D341Med (cell line): ENCODE measurements at places on chromosomes 2 and 18.

DNA sequence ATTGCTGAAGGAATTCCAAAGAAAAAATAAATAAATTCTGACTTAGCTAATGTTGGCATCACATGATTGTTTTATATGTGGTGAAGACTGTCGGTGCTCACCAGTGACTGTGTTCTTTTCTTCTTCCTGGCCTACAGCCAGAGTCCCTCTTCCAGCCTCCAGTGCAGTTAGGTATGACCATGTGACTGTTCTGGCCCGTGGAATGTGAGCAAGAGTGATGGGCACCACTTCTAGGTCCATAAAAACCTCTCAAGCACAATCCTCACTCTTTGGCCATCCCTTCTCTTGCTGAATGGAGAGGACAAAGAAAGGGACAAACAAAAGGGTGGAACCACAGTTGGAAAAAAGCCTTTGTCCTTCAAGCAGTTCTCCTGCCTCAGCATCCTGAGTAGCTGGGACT is 39.0 kb upstream of the BMPR2 start:
- no peak for DNase-seq

GRCh38 chr2:158497486-158497885 is 40.7 kb downstream of the PKP4 start:
- DNase-seq = no peak

DNA sequence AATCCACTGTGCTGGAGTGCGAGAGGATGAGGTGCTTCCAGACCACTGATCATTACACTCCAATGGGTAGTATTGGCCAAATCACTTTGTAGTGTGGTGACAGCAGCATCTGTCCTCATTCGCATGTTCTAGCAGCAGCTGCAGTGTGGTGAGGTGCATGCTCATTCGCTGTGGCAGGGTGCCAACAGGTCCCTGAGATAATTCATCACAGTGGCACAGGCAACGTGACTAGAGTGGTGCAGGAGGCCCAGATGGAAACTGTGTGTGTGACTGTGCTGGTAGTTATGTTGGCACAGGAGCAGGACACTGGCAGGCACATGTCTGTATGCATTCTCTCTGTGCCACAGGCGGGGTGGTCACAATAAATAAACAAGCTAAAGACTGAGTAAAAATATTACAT is 329.5 kb upstream of the SYT4 start:
- DNase-seq = no peak

DNA sequence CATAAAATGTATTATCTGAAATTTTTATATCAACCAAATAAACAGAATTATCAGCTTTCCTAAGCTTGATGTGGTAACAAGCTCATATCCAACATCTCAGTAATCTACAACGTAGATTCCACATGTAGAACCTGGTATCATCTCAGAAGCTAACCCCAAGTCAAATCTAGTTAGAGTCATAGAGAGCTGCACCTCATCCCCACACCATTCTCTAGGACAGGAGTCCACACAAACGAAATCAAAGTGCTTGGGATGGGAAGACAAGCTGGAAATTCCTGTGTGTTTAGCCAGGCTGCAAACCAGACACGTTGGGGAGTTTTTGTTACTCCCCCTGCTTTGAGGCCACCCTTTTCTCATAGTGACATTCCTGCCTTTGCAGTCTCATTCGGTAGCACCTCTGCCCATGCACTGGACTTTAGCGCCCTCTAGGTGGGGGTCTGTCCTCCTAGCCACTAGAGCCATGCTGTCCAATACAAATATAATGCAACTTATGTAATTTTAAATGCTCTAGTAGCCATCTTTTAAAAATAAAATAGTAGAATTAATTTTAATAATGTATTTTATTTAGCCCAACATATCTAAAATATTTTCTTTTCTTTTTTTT is 28.1 kb upstream of the SATB2 start:
- peak; percentile 66 for DNase-seq

GRCh38 chr18:25033747-25034471 is 318.1 kb downstream of the ZNF521 start:
- DNase-seq = no peak

GRCh38 chr2:147688242-147688641 is 156.6 kb upstream of the ACVR2A start:
- DNase-seq = no peak

GRCh38 chr18:28114472-28114871 is 62.5 kb downstream of the CDH2 start:
- DNase-seq = no peak

- DNase-seq = no peak
Observed at GRCh38 chr2:16552202-16552601, 113.4 kb downstream of the CYRIA start.

- DNase-seq = no peak
Observed at GRCh38 chr2:168008646-168009195, 238.7 kb downstream of the STK39 start.

DNA sequence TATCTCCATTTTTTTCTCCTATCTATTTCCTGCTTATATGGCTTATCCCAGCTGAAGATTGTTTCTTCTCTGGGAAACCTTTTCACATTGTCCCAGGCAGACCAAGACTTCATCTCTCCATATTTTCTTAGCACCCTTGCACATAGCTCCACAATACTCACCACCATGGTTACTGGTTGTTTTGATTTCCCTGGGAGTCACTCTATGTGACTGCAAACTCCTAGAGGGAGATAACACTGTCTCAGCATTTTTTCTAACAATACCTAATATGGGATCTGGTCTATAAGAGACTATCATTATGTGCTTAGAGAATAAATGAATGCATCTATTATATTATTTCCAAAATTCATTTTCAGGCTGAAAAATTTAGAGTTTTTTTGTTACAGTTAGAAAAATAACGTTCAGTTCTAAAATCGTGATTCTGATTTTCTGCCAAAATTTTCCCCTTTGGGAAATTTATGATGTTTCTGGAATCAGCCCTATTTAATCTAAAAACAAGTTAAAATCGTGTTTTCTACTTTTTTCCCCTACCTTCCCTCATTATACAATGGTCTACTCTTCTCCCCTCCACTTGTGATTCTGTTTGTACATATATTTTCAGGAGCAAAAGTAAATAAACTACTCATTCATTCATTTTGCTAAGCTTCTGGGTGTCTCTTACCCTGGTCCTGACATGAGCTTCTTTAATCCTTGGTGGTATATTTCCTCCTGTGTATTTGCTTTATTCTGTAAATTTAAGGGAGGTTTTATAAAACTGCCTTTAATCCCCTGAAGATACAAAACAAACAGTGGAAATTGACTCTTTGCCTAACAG is 95.4 kb downstream of the HNMT start:
- DNase-seq = no peak

DNA sequence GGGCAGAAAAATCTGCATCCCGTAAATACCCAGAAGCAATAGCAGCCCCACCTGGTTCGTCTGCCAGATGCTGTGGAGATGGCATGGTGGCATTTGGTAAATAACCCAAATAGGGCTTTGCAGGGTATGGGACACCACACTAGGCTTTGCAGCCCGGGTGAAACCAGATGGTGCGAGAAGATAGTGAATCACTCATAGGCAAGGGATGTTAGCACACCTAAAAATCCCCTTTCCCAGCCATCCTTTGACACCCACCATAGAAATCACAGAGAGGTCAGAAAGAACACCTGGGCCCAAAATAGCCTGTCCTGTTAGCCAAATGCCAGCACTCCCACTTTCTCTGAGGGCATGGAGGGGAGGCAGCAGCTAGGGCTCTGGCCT is 47.6 kb downstream of the BCL11A start:
- no peak for DNase-seq

GRCh38 chr2:198191651-198192050 is 387.3 kb downstream of the PLCL1 start:
- no peak for DNase-seq
